Breast epithelium (tissue), 4 donors: ENCODE measurements at places on chromosomes 2 and 18. TPM values are rescaled to one million over a fixed set of nuclear protein-coding genes. Genes with fewer than 3 reads are reported as not detected.

DNA sequence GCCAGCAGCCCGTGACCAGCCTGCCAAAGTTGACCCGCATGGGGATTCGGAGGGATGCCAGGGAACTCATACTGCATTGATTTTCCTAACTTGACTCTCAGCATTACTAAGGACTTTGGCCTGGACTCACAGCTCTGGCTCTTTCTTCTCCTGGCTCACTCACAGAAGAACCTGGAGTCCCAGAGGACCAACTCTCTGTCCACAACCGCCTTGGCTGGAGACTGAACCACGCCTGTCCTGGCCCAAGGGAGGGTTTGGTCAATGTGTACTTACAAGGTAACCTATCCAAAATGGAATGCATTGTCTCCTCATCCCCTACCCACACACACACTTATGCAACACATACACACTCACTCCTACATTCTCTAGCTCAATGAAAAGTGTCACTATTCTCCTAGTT, 135.6 kb upstream of the KLHL29 start:
- H3K36me3 ChIP-seq, result no peaks in the 10 kb centered on the region
- H3K27ac ChIP-seq, result peak overlapping the region; percentile 52
- H3K27me3 ChIP-seq, result no peaks in the 10 kb centered on the region
- no peak overlapping the region for H3K4me3 ChIP-seq
- DNase-seq, result peak; percentile 91

GRCh38 chr18:79216176-79216575, 147.0 kb downstream of the ATP9B start:
- no peaks in the 10 kb centered on the region for H3K36me3 ChIP-seq
- no peaks in the 10 kb centered on the region for H3K27me3 ChIP-seq
- no peak for DNase-seq

CDH19 gene
- total RNA-seq, result 0.64 TPM

MEP1B gene
- total RNA-seq, result not detected

GRCh38 chr2:139439100-139439499, 658.9 kb upstream of the NXPH2 start:
- no peak overlapping the region for H3K27ac ChIP-seq
- H3K4me3 ChIP-seq, result no peak overlapping the region
- no peaks in the 10 kb centered on the region for H3K27me3 ChIP-seq
- H3K4me1 ChIP-seq, result no peaks in the 10 kb centered on the region
- H3K36me3 ChIP-seq, result no peaks in the 10 kb centered on the region
- no peak for DNase-seq
